Adrenal gland (tissue), 19 donors: ENCODE measurements at places on chromosomes 13 and 19. TPM values are rescaled to one million over a fixed set of nuclear protein-coding genes. Genes with fewer than 3 reads are reported as not detected.

The MBD3L4 gene
- polyA plus RNA-seq: not detected

The ZNF154 gene
- polyA plus RNA-seq: 5.6 TPM

The METTL21C gene
- not detected for polyA plus RNA-seq

The GARIN5A gene
- 2.0 TPM for polyA plus RNA-seq

The SLC8A2 gene
- polyA plus RNA-seq: 3.0 TPM

The RCBTB1 gene
- 25.6 TPM for polyA plus RNA-seq

The PPM1N gene
- 3.7 TPM for polyA plus RNA-seq

The ZNF433 gene
- 7.2 TPM for polyA plus RNA-seq

The SMIM24 gene
- not detected for polyA plus RNA-seq

The SHISA2 gene
- 0.07 TPM for polyA plus RNA-seq

The SSC5D gene
- 1.3 TPM for polyA plus RNA-seq

The NLRP5 gene
- not detected for polyA plus RNA-seq

The PINLYP gene
- polyA plus RNA-seq: 12.4 TPM

The GPR12 gene
- polyA plus RNA-seq: not detected

The DACH1 gene
- polyA plus RNA-seq: 5.2 TPM

The TEX26 gene
- polyA plus RNA-seq: 0.10 TPM

The AMH gene
- polyA plus RNA-seq: not detected

The PSMD8 gene
- 64.5 TPM for polyA plus RNA-seq

The TEX101 gene
- polyA plus RNA-seq: not detected

The ATP11A gene
- 24.7 TPM for polyA plus RNA-seq

The RPS28 gene
- 649 TPM for polyA plus RNA-seq

The CYP2F1 gene
- not detected for polyA plus RNA-seq

The USHBP1 gene
- polyA plus RNA-seq: 0.71 TPM

The GRIN2D gene
- 0.64 TPM for polyA plus RNA-seq

The MAP3K10 gene
- 26.5 TPM for polyA plus RNA-seq

The KLK4 gene
- 0.42 TPM for polyA plus RNA-seq

The PGLYRP1 gene
- not detected for polyA plus RNA-seq

The BEST2 gene
- not detected for polyA plus RNA-seq

The ZNF823 gene
- polyA plus RNA-seq: 3.6 TPM

The ZNF443 gene
- 8.2 TPM for polyA plus RNA-seq

The FPR1 gene
- polyA plus RNA-seq: 13.0 TPM

The ETV2 gene
- 0.38 TPM for polyA plus RNA-seq

The HRC gene
- 2.5 TPM for polyA plus RNA-seq

The NLRP4 gene
- not detected for polyA plus RNA-seq

The S1PR2 gene
- polyA plus RNA-seq: 3.5 TPM

The C5AR2 gene
- polyA plus RNA-seq: 0.37 TPM

The PRDX2 gene
- 146 TPM for polyA plus RNA-seq

The ZNF382 gene
- polyA plus RNA-seq: 6.5 TPM

The CCNA1 gene
- 1.3 TPM for polyA plus RNA-seq

The SULT2B1 gene
- polyA plus RNA-seq: 0.72 TPM

The KLF1 gene
- not detected for polyA plus RNA-seq

The RTBDN gene
- polyA plus RNA-seq: 2.0 TPM

The ZNF610 gene
- 4.3 TPM for polyA plus RNA-seq

The SHISA7 gene
- 0.47 TPM for polyA plus RNA-seq

The CEACAM1 gene
- 15.5 TPM for polyA plus RNA-seq

The B3GNT3 gene
- polyA plus RNA-seq: not detected

The ELANE gene
- 3.4 TPM for polyA plus RNA-seq

The KASH5 gene
- polyA plus RNA-seq: not detected
